ENCODE measurements at places on chromosomes 2 and 18.

DNA sequence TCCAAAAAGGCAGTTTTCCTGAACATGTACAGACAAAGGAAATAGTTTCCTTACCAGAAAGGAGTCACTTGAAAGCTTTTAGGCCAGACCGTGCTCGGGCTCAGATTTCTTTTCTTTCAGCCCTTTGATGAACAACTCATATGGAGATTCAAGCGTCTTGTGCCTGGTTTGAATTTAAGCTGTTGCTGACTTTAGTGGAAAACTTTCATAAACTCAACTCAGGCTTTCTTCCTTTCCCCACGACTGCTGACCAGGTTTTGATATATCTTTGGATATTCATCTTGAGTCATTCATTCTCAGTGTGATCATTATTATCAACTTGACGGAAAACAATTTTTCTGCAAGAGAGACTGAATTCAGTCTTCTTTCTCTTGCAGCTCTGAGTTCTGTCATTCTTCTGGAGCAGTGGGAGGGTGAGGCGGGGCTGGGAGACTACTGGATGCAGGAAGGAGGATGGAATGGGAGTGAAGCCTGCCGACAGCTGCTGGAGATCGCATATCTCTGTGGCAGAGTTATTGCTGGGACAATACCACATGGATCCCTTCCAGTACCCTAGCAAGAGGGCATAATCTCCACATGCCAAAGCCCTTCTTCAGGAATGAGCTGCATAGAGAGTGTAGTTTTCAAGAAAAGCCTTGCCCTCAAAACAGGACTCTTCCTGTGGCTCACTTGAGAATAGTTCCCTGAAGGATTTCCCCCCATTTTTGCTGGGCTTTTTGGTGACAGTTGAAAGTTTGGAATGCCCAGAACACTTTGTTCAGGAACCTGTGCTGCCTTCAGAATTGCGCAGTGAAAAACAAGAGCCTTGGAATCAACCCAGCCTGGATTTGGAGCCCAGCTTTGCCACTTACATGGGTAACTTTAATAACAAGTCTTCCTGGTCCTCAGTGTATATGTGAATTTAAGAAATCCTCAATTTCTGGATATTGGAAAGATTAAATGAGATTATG, 364.4 kb downstream of the ZNF521 start:
- no peak for DNase-seq

DNA sequence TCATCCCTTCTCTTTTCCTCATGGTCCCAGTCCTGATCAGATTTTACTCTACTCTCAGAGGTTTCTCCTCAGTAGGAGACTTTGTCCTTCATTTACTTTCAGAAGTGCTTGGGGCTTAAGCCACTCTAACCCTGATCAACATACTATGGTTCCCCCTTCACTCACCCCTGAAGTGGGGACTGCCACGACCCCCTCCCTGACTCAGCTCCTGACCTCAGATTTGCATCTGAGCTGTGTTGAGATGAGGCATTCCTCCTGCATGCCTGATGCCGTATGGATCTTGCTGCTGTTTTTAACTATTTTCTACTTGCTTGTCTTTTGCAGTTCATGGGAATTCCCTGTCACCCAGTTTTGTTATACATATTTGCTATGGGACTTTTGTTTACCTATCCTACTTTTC, 306.7 kb upstream of the CHST9 start:
- no peak for DNase-seq

GRCh38 chr2:178109813-178110212, 2.4 kb upstream of the RBM45 start:
- no peak for DNase-seq

GRCh38 chr2:240879105-240879504, 10.5 kb downstream of the AGXT start:
- DNase-seq, result no peak

GRCh38 chr2:121245913-121246312, 39.1 kb downstream of the TFCP2L1 start:
- no peak for DNase-seq

- no peak for DNase-seq
Observed at GRCh38 chr2:207330912-207331311, 165.2 kb upstream of the KLF7 start.

DNA sequence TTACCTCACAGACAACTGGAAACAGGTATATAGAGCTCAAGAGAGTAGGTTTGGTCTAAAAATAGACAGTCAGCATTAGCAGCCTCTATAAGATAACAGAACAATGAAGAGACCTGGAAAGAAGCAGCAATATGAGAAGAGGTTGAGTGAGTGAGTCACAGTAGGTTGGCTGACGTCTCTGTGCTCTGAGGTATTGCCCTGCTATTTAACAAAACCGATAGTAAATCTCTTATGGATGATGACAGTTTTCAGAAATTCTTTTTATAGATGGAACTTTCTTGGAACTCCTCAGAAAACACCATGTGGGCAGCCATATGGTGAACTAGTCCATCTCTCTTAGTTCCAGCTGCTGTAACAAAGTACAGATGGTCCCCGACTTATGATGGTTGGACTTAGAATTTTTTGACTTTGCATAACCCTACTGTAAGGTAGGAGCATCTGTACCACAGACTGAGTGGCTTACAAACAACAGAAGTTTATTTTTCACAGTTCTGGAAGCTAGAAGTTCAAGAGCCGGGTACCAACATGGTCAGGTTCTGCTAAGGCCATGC, 123.5 kb downstream of the MBD2 start:
- DNase-seq, result no peak

- DNase-seq, result no peak
Observed at GRCh38 chr2:175540421-175540820, 358.9 kb upstream of the ATP5MC3 start.
